ENCODE measurements at places on chromosomes 3 and 15. TPM values are rescaled to one million over a fixed set of nuclear protein-coding genes. Genes with fewer than 3 reads are reported as not detected.

GRCh38 chr15:93274257-93274656 is 185.2 kb upstream of the RGMA start:
- DNase-seq, result no peak

The C3orf33 gene
- 2.7 TPM for total RNA-seq

The GASK1A gene
- under 0.01 TPM for total RNA-seq

DNA sequence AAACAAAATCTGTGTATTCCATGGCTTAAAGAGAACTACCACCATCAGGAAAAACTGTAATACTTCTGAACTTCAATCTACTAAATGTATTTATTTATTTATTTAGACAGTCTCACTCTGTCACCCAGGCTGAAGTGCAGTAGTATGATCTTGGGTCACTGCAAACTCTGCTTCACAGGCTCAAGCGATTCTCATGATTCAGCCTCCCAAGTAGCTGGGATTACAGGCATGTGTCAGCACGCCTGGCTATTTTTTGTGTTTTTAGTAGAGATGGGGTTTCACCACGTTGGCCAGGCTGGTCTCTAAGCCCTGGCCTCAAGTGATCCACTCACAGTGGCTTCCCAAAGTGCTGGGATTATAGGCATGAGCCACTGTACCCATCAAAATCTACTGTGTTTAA is 202.3 kb upstream of the POU1F1 start:
- DNase-seq, result no peak

DNA sequence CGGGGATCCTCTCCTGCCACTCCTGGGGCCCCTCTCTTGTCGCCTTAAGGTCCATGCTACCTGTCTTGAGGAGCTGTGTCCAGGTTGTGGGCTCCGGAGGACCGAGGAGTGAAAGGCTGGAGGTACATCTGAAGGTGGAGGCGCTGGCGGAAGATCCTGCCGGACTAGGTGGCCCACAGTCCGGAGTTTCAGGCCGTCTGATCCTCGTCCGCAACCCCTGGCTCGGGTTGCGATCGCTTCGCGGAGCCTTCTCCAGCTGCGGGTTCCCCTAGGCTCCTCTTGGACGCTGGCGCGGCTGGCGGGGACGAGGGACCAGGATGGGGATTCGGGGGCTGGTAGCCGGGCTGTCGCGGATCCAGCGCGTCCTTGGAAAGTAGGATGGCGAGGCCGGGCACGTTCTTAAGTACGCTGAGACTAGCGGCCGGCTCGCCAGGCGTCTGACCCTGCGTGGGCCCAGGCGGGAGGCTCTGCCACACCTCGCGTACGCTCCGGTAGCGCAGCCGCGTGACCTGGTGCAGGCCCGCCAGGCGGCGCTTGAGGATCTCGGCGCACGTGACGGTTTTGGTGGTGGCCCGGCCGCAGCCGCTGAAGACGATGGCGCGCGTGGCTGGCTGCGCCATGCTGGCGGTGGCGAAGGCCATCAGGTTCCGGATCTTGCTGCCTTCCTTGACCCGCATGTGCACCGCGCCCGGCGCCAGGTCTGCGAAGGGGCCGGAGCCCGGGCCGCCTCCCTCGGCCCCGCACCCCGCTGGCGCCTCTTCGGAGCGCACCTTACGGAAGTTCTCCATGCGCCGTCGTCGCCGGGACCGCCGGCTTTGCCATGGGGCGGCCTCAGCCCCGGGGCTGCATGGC is 550 bp downstream of the RPP25 start:
- no peak for DNase-seq

The ARHGEF26 gene
- total RNA-seq, result 0.13 TPM

- no peak for DNase-seq
Observed at GRCh38 chr15:61216519-61216918, 12.6 kb downstream of the RORA start.

The CCDC54 gene
- not detected for total RNA-seq

GRCh38 chr3:182165234-182165633 is 453.5 kb downstream of the SOX2 start:
- DNase-seq, result no peak

DNA sequence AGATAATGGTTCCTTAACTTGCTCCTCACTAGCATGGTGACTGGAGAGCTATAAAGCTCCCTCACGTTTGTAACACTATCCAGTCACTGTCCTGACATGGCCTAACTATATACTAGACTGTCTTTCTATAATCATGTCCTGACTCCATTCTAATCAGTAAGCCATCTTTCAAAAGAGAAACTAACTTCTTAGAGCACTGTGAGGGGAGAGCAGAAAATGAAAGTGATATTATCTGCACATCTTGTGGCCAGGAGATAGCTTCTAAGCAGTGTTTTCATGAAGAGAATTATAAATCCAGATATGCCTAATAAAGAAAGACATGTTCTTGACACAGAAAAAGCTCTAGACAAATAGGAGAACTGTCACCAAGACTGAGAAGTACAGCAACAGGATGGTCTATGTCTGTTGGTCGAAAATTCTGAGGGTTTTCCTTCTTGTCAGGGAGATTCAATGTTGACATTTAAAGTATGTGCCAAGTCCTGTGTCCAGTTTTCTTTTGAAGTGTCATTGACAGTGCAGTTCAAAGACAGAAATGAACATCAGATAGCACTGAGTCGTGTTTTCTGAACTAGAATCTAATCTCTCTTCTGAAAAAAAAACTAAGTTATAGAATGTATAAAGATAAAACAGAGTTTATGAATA is 230.6 kb upstream of the PEX5L start:
- DNase-seq, result no peak

The SERPINI2 gene
- not detected for total RNA-seq

The ANKUB1 gene
- not detected for total RNA-seq

- DNase-seq, result no peak
Observed at GRCh38 chr3:118675305-118675704, 359.3 kb downstream of the IGSF11 start.

The NLGN1 gene
- 49.3 TPM for total RNA-seq

The PXYLP1 gene
- 2.1 TPM for total RNA-seq

GRCh38 chr3:9955067-9955502 is 2.9 kb upstream of the PRRT3 start:
- DNase-seq, result no peak

- DNase-seq, result no peak
Observed at GRCh38 chr3:59128685-59129084, 78.9 kb upstream of the CFAP20DC start.

GRCh38 chr3:133468251-133468721 is 68.4 kb downstream of the BFSP2 start:
- DNase-seq, result no peak

GRCh38 chr3:133857767-133858166 is 37.9 kb downstream of the RAB6B start:
- DNase-seq, result no peak

- no peak for DNase-seq
Observed at GRCh38 chr15:65339920-65340319, 35.4 kb downstream of the RNU5B-1 start.

- peak; percentile 77 for DNase-seq
Observed at GRCh38 chr3:108488631-108489030, 21.8 kb downstream of the MYH15 start.
